ENCODE measurements at places on chromosomes 4 and X. TPM values are rescaled to one million over a fixed set of nuclear protein-coding genes. Genes with fewer than 3 reads are reported as not detected.

Gene POU4F2
- total RNA-seq = not detected

Gene PDCL2
- total RNA-seq = not detected

Gene CPLX1
- total RNA-seq = 3.3 TPM

Gene MAMLD1
- total RNA-seq = 1.9 TPM

Gene WDFY3
- 102 TPM for total RNA-seq

Gene AFF1
- 97.3 TPM for total RNA-seq

Gene ADH1C
- total RNA-seq = 41.6 TPM

Gene CXXC4
- 0.83 TPM for total RNA-seq

Gene RASL11B
- total RNA-seq = 2.6 TPM

Gene TACR3
- 0.23 TPM for total RNA-seq

Gene UGT2B17
- 4.9 TPM for total RNA-seq

Gene CENPE
- total RNA-seq = 2.2 TPM

Gene C4orf46
- total RNA-seq = 2.7 TPM

Gene ZCCHC18
- 1.0 TPM for total RNA-seq

All from mucosa of gallbladder (tissue), 1 donor.